ENCODE measurements at places on chromosomes 3 and 15.

DNA sequence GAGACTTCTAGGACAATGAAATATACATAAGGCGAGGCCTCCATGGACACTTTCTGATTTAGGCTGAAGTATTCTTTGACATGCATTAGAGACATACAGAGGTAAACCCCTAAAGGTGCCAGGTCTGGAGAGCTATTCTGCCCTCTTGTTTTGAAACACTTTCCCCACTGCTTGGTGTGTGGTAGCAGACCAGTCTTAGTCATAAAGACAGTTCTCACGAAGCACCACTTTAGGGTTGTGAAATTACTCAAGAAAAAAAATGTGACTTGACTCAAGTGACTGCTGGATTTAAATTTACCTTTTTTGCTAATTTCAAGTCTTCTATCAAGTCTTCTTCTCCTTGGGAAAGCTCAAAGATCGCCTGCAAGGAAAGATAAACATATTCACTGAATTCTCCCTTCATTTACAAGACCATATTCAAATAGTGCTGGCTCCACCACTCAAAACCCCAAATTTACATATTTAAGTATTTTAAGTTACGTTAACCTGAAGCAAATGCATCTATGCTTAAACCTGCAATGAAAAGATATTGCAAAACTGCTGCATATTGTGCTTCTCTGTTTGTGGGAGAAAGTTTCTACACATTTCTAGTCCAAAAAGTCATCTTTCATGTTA lies 48.4 kb downstream of the ARHGEF3 start:
- DNase-seq, result no peak

DNA sequence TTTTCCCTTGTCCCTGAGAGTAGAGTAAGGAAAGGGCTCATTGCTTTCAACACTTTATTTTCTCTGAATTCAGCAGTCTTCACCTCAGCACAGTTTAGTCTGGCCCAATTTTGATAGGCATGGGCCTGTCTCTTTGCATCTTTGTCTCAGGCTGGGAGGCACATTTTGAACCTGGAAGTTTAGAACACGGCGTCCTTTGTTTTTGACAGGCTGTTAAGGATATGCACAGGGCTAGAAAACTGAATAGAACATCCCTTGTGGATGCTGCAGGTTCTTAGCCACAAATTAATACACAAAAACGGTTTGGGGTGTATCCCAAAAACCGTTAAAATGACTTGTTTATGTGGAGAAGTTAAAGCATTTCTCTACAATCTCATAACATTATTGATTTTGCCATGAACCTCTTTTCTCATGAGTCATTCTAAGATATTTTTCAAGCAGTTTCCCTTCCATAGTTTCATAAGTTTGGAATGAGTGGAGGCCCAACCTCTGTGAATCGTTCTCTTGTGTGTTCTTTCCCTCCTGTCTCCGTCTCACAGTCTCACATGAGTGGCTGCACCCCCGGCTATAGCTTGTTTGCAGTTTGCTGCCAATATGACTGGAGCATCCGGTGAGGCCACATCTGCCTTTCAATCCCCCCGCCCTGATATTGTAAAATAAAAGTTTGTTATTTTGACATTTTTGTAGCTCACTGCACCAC lies 192.9 kb upstream of the EIF1B start:
- no peak for DNase-seq

DNA sequence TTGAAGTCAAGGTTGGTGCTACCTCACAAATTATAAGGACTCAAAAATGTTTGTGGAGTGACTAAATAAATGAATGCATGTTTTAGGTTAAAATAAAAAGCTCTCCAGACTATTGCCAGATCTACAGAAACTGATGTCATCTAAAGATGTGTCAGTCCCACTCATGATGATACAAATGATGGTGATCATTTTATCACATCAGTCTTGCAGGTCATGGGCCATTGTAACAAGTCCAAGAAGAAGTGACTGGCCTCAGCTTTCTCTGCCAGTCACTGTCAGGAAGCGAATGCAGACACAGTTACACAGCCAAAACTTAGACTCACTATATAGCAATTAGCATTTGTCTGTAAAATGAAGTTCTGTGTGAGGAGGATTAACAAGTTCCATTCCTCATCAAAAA lies 18.5 kb downstream of the ATP8B4 start:
- DNase-seq, result no peak

GRCh38 chr3:66442254-66443117 lies 58.3 kb downstream of the LRIG1 start:
- DNase-seq, result no peak

DNA sequence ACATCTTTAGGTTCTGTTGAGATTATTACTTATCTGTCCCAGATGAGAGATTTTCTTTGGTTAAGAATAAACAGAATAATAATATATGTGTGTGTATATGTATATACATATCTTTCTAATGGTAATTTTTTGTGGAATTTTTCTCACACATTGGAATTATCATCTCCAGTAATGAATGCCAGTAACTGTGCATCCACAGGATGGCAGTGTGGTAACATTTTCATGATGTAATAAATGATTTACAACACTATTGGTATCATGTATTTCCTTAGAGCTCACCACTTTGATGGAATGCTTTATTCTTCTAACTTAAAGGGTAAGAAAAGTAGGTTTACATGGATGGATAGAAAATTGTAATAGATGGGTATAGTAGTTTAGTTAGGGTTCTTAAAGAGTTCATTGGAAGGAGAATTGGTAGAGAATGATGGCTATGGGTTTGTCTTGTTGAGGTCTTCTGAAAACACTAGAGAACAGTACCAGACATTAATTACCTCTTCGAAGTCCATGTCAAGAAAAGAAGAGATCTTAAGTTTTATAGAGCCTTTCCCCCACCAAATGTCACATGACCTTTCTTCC lies 78.1 kb downstream of the STT3B start:
- DNase-seq, result no peak

DNA sequence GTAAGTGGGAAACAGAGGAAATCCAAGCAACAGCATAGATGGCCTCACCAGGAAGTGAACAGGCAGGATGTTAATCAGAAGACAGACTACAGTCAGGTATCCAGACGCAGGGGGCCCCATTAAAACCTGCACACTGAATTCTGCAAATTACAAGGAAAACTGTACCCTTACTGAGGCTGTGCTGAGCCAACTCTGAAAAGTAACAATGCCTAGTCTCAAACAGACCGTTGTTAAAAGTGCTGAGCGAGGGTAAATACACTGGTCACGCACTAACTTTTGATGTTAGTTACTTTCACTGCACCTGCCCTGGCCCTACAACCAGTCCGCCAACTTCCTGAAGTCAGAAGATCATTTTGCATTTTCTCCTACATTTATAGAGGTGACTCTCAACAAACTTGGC lies 1.0 kb downstream of the TAMM41 start:
- no peak for DNase-seq

GRCh38 chr15:90834626-90835025 lies 33.8 kb upstream of the FURIN start:
- no peak for DNase-seq

GRCh38 chr3:151008699-151009098 lies 36.2 kb upstream of the CLRN1 start:
- no peak for DNase-seq

- no peak for DNase-seq
These were observed 62.1 kb upstream of the WNT5A start for GRCh38 chr3:55549177-55549576.

DNA sequence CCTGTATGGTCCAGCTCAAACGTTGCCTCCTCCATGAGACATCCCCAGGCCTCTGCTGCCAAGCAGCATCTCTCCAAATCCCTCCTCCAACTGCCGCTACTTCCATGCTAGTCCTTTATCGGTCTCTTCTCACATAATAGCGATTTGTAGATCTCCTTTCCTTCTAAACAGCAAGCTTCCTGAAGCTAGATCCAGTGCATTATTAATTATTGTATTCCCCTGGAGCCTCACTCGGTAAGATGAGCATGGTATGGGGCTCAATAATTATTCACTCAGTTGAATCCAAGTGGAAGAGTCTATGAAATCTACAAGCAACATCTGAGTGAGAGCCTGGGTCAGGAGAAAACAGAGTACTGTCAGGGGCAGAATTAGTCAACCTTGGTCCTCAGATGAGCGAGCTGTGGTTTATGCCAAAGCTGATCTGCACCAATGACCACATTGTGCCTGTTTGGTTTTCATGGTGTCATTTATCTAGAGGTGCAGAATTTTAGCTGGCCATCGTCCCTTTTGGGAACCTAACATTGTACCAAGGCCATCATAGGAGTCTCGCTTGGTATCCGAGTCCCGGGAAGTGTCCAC lies 93.8 kb upstream of the UBE2E1 start:
- no peak for DNase-seq

DNA sequence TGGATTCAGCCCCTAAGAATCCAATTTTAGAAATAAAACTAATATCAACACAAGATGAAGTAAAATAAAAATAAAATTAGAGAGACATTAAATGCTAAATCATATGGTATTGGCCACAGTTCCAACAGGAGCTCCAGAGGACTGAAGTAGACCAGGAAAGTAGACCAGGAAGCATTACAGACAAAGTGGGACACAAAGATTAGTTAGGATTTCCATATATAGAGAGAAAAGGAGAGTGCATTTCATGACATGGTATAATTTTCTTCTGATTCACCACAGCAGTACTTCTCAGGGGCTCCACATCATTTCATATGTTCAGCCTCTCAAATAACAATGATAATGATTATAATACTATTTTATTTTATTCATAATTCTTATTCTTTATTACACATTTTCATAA lies 18.3 kb downstream of the FGF7 start:
- DNase-seq, result no peak

DNA sequence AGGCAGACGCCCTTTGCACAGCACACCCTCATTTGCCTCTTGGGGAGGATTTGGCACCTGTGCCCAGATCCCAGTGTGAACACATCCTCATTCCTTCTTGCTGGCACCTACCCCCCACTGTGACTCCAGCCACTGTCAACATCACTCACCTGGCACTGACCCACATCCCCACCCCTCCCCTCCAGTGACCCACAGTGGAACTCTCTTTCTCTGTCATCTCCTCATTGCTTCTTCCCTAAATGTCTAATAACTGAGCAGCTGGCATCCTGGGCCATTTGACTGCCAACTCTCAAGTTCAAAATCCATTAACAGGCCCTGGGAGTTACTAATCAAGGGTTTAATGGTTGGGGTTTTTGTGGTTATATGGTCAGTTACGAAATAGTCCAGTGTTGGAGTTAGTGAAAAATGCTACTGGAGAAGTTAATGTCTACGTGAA lies 14.4 kb downstream of the SNAPC5 start:
- DNase-seq, result no peak

- peak; percentile 36 for DNase-seq
These were observed 75.1 kb downstream of the CCK start for GRCh38 chr3:42190701-42191442.

GRCh38 chr15:39125904-39126303 lies 455.0 kb upstream of the THBS1 start:
- no peak for DNase-seq

DNA sequence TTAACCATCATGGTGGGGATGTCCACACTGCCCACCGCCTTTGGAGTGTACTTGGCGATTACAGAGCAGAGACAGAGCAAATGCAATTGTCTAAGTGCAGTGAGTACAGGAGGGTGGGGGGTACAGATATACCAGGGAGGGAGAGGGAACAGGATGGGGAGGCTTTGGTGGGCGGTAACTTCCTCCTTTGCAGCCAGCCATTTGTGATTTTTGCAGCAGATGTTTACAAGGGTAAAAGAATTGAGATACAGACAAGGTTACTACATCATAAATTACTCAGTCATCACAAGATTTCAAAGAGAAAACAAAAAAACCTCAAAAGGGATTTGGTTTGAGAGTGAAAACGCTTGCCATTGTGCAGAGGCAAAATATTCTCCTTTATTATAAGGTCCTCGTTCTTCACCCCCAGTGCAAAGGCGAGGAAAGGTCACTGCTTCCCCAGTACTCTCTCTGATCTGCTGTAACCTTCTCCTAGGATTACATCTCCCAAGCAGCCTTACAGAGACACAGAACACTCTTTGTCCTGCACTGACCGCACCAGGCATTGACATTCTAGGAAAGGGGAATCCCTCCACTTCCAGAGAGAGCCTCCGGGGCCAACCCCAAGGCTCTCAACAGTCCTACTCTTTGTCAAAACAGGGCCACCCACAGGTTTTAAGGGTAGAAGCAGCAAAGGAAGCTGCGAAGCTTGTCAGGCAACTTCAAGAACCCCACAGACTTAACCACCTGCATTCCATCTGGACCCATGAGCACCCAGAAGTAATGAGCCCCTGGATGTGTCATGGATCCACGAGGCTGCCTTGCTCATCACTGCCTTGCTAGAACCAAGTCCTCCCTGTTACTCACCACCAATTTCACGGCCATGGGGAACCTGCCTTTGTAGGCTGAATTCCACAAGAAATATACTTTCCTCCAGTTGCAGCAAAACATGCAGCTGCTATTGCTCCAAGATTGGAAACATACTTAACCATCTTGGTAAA lies 117.3 kb downstream of the ADAMTS17 start:
- no peak for DNase-seq

- DNase-seq, result no peak
These were observed 32.1 kb downstream of the TFDP2 start for GRCh38 chr3:142117056-142117851.
